Posterior cingulate gyrus (tissue), 11 donors: ENCODE measurements at places on chromosomes 3 and 15.

GRCh38 chr3:136171097-136171542, 25.0 kb downstream of the MSL2 start:
- no peak for DNase-seq

- no peak for DNase-seq
These were observed 445.7 kb upstream of the CDIN1 start for GRCh38 chr15:36133742-36134141.

- no peak for DNase-seq
These were observed 3.0 kb upstream of the ZBED2 start for GRCh38 chr3:111598139-111598538.

DNA sequence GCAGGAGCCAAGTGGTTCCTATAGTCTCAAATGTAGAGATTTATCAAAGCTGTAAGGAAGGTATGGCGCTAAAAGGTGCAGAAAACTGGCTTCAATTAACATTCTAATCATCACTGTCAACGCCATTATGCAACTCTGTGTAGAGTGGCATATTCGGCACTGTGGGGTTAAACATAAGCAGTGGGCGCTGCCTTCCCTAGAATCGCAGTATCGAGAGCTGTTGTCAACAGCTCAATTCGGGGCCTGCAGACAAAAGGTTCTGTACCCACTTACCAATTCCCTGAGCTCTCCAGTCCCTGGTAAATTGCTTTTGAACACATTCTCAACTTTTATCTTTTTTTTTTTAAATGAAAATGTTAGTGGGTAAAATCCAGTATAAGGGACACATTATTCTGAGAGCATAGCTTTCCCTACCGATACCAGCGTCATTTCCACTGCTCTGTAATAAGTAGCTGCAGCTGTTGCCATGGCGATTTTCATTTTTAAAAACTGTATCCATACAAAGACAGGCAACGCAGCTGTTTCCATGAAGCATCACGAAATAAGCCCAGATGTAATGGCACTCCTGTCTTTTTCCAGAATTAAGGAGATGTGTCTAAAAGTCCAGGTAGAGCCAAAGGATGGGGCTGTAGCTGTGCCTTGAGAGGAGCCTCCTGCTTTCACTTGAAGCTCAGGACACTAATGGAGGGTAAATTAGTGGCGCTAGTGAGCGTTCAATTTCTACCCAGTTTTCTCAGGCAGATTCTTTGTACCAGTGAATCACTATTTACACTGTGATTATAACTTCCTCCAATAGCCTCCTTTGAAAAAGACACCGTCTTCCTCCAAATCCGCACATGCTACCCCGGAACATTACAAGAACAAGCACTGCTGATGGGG, 250.3 kb downstream of the SLC9A9 start:
- no peak for DNase-seq

GRCh38 chr15:89482139-89482538, 14.2 kb downstream of the RHCG start:
- DNase-seq, result no peak

GRCh38 chr15:91885714-91886270, 32.3 kb downstream of the SLCO3A1 start:
- no peak for DNase-seq

GRCh38 chr3:177792311-177793030, 595.2 kb upstream of the TBL1XR1 start:
- DNase-seq, result no peak
